ENCODE measurements at places on chromosomes 2 and 18. TPM values are rescaled to one million over a fixed set of nuclear protein-coding genes. Genes with fewer than 3 reads are reported as not detected.

SPEG gene
- polyA plus RNA-seq: 9.4 TPM

EML6 gene
- polyA plus RNA-seq: 0.49 TPM

MBOAT2 gene
- polyA plus RNA-seq: 103 TPM

POTEE gene
- polyA plus RNA-seq: 0.52 TPM

ASPRV1 gene
- 0.24 TPM for polyA plus RNA-seq

CNGA3 gene
- polyA plus RNA-seq: 0.30 TPM

CYP1B1 gene
- polyA plus RNA-seq: 112 TPM

RAMP1 gene
- polyA plus RNA-seq: 11.8 TPM

HAT1 gene
- 96.2 TPM for polyA plus RNA-seq

BIRC6 gene
- 11.5 TPM for polyA plus RNA-seq

GRCh38 chr2:178496049-178496448, 15.8 kb downstream of the PLEKHA3 start:
- no peak for DNase-seq

- DNase-seq: peak; percentile 73
Measured at GRCh38 chr2:226030788-226031646, 631.5 kb downstream of the NYAP2 start.

GRCh38 chr18:12934454-12935071, 13.2 kb upstream of the SEH1L start:
- DNase-seq: peak; percentile 90

GRCh38 chr2:226671141-226671676, 128.4 kb downstream of the IRS1 start:
- DNase-seq: no peak

DNA sequence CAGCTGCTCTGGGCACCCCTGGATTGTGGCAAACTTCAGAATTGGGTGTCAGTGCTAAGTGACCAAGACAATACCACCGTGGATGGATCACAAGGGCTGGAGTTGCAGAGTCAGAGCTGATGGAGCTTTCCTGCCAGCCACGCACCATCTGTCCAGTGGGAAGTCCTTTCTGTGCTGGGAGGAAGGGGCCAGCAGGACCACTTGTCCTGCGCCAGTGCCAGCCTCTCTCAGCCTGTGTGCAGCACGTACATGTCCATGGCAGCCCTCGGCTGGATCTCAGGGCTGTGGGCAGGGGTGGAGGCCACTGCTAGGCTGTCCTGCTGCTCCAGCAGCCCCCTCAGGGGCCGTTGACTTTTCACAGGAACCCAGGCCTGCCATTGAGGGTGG, 33.3 kb downstream of the RAB31 start:
- DNase-seq: peak; percentile 12

DNA sequence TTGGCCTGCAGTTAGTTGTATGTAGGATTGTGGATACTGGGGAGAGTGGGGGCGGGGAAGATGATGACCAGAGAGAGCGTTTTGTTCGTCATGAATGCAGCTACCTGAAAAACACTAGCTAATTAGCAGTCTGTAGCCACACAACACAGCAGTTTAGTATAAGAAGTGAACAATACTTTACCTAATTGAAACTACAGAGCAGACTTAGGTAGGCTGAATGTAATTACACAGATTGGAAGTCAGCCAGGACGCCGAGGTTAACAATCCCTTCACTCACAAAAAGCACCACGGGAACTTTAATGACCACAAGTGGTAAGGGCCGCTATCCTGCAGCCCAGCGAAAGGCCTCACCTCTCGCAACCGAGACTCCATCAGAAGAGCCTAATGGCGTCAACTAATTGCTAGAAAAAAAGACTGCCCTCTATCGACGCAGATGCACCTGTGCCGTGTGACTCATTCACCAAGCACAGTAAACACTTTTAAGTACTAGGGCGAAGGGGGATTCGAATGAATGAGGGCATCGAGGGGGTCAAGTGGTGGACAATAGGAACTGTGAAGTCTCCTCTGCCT, 591.0 kb downstream of the ARHGAP15 start:
- DNase-seq: no peak

GRCh38 chr2:144703852-144704708, 184.2 kb upstream of the ZEB2 start:
- peak; percentile 86 for DNase-seq

DNA sequence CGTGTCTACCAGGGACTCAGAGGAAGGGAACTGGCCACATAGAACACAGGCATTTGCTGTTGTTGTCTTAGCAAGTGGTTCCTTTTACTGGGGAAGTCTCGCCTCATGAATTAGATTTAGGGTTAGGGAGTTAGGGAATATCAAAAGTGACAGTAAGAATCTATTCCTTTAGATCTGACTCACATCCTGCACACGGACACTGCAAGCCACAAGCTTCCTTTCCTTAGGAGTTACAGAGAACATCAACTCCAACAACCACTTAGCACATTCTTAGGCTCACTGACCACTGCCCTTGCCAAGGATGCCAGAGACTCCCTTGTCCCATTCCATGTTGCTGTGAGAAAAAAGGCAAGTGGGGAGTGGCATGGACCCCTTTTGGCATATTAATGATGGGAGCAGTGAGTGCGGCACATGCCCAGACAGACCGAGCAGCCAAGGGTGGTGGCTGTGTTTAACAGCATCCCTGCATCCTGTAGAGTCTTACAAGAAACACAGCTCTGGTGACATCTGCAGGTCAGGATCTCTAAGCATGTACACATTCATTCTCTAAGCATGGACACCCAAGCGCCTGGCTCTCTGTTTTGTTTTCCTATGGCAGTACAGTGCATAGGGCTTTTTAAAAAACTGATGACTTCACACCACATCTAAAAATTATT, 745.6 kb upstream of the RAB6C start:
- DNase-seq: peak; percentile 8

DNA sequence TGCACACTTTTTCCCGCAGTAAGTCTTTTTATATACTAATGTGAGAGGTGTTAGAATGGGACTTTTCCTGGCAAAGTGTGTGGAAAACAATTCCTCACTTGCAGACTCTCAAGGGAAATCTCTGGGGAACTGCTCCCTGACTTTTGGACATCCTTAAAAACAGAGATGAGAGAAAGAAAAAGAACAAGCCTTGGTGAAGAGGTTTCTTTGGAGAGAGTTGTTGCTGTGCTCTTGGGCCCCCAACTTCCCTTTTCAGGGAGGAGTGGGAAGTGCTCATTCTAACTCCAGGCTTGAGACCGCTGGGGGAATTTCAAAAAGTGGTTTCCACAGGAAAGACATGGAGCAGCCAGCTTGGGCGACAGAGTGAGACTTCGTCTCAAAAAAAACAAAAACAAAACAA, 142.6 kb upstream of the SPRED2 start:
- DNase-seq: no peak

GRCh38 chr2:174344716-174345461, 10.1 kb downstream of the SP9 start:
- DNase-seq: peak; percentile 73

GRCh38 chr2:212770240-212770639, 231.6 kb upstream of the ERBB4 start:
- peak; percentile 2 for DNase-seq

- peak; percentile 80 for DNase-seq
Measured at GRCh38 chr18:77177009-77177408, 44.4 kb upstream of the MBP start.

DNA sequence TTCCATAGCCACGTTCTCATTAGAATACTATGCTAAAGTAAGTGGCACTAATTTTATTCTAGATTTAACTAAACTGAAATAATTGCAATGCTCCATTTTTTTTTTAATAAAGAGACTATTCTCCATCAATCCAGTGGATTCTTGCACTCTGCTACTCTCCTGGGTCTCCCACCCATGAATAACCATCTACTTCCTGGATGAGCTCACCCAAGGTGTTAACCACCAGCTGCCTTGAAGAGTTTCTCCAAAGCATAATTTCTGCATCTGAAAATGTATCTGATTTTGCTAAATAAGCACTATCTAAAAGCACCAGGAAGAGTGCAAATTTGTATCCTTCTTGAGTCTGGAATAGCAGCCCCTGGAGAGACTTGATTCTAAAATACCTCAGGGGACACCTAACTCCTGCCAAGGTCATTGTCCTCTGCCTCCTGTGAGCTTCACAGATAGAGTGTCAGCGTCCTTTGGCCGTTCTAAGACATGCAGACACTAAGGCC, 41.6 kb upstream of the SH3BP4 start:
- DNase-seq: no peak

- no peak for DNase-seq
Measured at GRCh38 chr2:227451655-227451992, 20.3 kb upstream of the AGFG1 start.

GRCh38 chr2:202115479-202115971, 42.5 kb downstream of the KIAA2012 start:
- DNase-seq: peak; percentile 75

DNA sequence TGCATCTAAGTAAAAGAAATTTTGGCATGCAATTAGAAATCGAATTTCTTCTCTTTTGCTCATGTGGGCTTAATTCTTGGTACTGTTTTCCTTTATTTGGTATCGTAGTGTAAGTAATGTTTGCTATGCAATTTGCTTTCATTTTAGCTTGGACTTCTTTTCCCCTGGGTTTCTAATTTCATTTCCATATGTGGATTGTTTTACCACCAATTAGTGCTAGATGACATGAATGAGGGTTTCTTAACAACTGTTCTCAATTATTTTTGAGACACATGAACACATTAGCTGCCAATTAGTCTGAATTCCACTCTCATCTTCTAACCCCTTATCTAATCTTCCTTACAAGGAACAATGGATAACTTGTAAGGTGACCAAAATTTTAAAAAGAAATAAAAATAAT, 1047.2 kb upstream of the PIK3C3 start:
- DNase-seq: no peak

DNA sequence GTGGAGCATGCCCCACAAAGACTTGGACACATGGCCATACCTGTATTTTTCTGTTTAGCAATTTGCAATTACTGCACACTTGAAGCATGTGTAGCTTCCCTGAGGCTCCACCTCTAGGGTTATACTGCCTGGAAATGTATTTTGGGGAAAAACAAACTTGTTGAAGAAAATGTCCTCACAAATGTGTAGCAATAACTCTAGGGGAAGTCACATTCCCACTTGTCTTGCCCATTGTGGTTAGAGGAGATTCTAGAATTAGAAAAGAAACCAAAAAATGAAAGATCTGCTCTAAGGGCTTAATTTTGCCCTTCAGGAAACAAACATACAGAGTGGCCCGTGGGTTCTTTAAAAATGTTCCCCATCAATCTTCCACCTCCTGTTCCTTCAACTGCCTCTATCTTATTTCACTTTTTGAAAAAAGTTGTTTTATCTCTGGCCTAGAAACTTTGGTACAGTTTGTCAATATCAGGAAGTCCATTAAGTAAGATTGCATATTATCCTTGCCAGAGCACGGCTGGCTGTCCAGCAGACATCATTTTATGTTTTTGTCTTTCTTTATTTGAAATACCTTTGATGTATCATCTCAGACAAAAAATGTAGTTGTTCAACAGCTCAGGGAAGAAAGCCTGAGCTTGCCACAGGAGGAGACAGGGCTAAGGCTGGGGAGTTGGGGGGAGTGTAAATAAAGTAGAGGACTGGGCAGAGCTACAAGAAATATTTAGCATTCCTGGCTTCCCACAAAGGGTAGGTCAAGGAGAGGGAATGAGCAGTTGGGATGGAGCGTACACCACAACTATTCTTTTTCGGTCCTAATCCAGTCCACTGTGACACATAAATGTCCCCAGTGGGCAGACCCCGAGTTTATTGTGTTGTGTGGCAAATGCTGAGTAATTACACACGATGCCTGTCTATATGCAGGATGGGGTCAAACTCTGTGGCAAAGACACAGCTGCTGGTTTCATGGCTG, 96.8 kb upstream of the CDC42EP3 start:
- DNase-seq: peak; percentile 94

GRCh38 chr2:198322275-198322674, 517.9 kb downstream of the PLCL1 start:
- no peak for DNase-seq

DNA sequence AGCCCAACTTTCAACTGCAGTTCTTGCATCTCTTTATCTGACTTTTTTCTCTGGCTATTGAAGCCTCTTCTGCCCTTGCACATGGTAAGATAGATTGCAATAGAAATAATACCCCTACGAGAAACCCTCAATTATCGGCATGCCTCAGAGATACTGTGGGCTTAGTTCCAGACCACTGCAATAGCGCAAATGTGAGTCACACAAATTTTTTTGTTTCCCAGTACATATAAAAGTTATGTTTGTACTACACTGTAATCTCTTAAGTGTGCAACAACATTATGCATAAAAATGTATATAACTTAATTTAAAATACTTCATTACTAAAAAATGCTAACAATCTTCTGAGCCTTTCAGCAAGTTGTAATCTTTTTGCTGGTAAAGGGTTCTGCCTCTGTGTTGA, 124.7 kb downstream of the PDE1A start:
- peak; percentile 53 for DNase-seq

DNA sequence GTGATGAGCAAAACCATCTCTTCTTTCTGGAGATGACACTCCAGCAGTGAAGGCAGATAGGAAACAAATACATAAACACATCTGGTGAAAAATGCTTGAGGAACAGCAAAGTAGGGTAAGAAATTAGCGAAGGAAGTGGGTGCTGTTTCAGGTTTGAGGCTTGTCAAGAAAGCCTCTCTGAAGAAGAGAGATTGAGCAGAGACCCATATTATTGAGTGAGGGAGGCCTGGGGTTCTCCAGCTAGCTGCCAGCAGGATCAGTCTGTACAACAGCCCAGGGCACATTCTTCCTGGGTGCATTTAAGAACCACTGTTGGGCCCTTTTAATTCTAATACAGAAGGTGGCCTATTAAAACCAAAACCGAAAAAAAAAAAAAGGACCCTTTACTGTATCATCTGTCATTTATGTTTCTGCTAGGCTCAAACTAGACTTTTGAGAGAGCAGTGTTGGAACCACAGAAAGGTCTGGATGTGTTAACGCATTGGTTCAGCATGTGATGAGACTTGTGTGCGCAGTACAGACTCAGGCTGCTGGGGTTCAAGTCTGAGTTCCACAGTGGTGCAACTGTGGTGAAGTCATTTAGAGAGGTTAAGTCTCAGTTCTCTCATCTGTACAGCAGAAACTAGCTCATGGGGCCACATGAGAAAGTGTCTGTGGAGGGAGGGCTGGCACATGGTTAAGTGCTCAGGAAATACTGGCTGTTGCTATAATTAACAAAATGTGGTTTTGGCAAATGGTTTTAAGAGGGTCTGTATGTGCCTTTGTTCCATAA, 28.9 kb downstream of the MGAT5 start:
- DNase-seq: no peak

GRCh38 chr2:115389898-115390565, 947.6 kb downstream of the DPP10 start:
- no peak for DNase-seq

GRCh38 chr2:99545604-99546003, 55.8 kb upstream of the REV1 start:
- DNase-seq: no peak

DNA sequence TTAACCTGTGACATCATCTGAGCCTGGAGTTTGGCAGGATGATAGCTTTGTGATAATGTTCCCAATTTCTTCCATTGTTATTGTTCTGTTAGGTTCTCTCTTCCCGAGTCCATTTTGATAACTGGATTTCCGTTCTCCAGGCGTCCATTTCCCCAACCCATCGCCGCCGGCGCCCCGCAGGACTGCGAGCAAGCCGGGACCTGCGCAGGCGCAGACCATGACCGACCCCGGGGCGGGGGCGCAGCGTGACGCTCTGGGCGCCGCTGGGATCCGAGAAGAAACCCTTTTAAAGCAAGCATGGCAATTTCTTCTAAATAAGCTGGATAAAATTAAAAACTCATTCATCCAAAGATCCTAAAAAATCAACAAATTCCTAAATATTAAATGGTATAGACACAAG, at the start of gene SLC25A52:
TSS of gene SLC25A52 (minus strand) at position 186 of the 400 bp plus-strand sequence. CDS start 219 bp downstream, outside the sequence.
- DNase-seq: no peak

Data from GM23248 (cell line).